Activated T-helper 1 cell treated with anti-CD3 and anti-CD28 coated beads, Interleukin-2, amount 50 U/mL, for 16 hours (primary cell): ENCODE measurements at places on chromosomes 16 and 17.

GRCh38 chr16:3074860-3075522 lies 9.6 kb downstream of the IL32 start:
- DNase-seq, result peak; percentile 70

DNA sequence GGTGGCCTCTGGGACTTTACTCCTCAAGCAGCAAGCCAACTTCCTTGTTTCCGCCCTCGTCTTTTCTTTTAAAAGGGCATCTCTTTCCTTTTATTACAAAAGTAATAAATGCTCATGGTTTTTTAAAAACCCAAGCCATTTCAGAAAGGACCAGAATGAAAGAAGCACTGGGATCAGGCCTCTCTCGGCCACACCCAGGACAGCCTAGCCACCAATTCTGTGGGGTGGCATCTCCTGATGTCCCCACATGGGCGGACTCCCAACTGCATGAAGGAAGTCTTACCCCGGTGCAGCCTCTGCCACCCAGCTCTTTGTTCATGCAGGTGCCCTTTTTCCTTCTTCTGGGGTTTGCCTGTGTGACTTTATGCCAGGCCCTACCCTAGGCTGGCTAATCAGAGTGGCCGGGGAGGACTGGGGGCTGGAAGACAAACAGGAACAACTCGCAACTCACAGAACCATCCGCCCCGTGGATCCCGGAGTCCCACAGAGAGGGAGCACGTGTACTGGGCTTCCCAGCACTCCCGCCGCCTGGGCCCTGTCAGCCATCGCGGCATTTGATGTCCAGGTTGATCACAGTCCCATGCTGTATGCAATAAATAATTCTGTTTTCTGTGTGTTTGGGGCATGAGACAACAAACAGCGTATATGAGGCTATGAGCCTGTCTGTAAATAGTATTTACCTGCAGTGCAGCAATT lies 2.6 kb upstream of the RASD1 start:
- no peak for DNase-seq

- no peak for DNase-seq
These were observed 37.8 kb downstream of the MSI2 start for GRCh38 chr17:57294101-57294500.

DNA sequence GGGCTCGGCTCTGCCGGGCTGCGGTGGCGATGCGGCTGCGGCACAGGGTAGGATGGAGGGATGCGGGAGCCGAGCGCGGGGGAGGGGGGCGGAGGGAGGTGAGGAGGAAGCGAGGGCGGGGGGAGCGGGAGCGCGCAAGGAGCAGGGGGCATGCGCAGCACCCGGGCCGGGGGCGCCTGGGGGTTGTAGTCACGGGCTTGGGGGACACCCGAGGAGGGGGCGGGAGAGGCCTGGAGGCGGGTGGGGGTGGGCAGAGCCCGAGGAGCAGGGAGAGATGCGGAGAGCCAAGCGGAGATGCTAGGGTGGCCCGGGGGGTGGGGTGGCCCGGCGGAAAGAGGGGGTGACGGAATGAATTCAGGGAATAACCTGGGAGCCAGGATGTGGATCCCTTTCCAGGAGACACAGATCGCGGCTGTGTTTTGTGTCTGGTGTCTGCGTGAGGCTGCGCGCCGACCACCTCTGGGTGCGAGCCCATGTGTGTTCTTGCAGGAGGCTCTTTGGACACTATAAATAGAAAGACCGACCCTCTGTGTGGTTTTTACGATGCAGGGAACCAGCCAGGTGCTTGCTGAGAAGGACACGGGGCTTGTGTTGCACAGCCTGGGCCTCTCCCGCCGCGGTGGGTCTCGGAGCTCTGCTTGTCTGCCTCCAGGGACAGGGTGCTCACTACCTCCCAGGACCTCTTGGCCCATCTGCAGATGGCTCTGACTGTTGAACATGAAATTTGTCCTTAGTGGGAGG lies at the start of gene STX1B:
TSS of gene STX1B (minus strand) at position 54 of the 741 bp plus-strand sequence. CDS start 242 bp downstream, outside the sequence.
- DNase-seq, result peak; percentile 34

GRCh38 chr16:19184823-19185509 lies 16.9 kb downstream of the SYT17 start:
- no peak for DNase-seq

DNA sequence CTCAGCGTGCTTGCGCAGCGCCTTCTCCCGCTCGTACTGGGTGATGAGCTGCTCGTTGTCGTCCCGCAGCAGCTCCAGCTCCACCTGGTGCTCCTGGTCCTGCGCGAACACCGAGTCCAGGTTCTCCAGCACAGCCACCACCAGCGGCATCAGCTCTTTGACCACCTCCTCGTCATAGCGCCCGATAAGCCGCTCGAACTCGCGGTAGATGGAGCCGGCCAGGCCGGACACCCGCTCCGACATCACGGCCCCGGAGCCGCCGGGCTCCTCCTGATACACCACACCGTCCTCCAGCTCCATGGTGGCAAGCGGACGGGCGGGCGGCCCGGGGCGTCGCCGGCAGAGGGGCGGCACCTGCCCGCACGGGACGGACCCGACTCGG lies 320 bp downstream of the SPAG9 start:
- DNase-seq, result peak; percentile 33

DNA sequence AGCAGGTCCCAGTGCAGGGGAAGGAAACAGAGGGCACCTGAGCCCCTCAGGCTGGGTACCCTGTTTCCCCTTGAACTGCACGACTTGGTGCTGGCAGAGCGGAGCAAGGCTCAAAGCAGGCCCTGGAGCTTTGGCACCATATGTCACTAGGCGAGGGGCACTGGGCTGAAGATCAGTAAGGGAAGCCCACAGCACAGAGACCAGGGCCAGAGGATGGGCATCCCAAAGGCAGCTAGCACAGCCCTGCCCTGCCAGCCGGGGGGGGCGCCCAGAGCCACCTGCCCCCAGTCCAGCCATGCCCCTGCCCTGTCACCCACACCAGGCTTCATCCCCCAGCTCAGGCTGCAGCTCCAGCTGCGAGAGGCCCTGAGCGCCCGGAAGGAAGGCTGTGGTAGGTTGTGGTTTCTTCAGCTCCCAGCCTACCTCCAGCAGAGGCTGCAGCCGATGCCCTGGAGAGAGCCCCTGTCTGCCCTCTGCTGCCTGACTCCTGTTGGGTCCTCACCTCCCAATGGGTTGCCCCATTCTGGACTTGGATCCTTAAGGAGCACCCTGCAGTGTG lies 10.9 kb downstream of the NHERF1 start:
- no peak for DNase-seq

- no peak for DNase-seq
These were observed 168.0 kb upstream of the RPH3AL start for GRCh38 chr17:520447-521182.

- DNase-seq, result no peak
These were observed 231.1 kb upstream of the TBX2 start for GRCh38 chr17:61168506-61168905.

- DNase-seq, result no peak
These were observed 65.2 kb upstream of the SIAH1 start for GRCh38 chr16:48450367-48450766.

- DNase-seq, result no peak
These were observed 4.5 kb upstream of the PRDM7 start for GRCh38 chr16:90081606-90081970.

GRCh38 chr16:14668556-14669223 lies 25.4 kb downstream of the PLA2G10 start:
- DNase-seq, result no peak

GRCh38 chr16:77820340-77820739 lies 32.0 kb downstream of the VAT1L start:
- DNase-seq, result no peak

DNA sequence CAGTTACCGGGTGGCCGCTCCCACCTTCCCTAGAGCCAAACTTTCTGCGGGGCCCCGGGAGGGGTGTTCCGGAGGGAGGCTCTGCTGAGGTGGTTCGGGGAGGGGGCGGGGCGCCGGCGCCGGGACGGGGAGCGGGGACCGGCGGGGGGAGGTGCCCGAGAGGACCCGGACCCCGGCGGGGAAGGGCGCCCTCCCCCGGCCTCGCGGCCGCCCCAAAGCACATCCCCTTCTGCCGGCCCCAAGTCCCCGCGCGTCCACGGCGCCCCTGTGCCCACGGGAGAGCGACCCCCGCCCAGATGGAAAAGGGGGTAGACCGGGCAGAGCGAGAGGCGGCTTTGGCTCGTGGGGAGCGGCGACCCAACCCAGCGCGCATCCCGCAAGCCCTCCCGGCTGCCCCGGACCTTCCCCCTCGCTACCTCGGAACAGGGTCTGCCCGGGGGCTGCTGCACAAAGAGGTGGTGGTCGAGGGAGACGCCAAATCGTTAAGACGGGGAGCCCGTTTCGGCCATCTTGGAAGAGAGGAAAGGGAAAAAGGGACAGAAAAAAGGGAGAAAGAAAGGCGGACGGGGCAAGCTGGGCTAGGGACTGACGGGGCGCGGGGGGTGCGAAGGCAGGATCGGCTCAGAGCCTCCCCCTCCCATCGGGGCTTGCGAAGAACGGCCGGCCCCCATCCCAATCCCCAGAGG lies 530 bp downstream of the PCGF2 start:
- DNase-seq, result no peak

DNA sequence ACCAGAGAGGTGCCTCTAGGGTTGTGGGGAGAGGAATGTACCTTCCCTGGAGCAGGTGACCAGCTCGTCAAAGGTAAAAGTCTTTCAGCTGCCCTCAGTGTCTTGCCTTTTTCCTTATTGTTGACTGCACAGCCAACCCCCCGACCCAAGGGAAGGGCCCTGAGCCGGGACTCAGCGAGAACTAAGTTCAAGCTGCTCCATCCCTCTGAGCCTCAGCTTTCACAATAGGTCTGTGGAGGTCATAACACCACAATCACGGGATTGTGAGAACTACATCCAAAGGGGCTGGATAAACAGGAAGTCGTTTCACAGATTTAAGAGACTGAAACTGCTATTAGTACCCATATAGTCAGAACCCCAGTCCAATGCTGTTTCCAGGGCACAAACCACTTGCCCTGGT lies 2.6 kb upstream of the KRT36 start:
- no peak for DNase-seq

- DNase-seq, result no peak
These were observed 40.5 kb downstream of the TENT4B start for GRCh38 chr16:50193594-50193993.

GRCh38 chr17:50923611-50924010 lies 57.5 kb upstream of the TOB1 start:
- DNase-seq, result no peak

GRCh38 chr16:47892999-47893398 lies 262.8 kb downstream of the ABCC12 start:
- no peak for DNase-seq

DNA sequence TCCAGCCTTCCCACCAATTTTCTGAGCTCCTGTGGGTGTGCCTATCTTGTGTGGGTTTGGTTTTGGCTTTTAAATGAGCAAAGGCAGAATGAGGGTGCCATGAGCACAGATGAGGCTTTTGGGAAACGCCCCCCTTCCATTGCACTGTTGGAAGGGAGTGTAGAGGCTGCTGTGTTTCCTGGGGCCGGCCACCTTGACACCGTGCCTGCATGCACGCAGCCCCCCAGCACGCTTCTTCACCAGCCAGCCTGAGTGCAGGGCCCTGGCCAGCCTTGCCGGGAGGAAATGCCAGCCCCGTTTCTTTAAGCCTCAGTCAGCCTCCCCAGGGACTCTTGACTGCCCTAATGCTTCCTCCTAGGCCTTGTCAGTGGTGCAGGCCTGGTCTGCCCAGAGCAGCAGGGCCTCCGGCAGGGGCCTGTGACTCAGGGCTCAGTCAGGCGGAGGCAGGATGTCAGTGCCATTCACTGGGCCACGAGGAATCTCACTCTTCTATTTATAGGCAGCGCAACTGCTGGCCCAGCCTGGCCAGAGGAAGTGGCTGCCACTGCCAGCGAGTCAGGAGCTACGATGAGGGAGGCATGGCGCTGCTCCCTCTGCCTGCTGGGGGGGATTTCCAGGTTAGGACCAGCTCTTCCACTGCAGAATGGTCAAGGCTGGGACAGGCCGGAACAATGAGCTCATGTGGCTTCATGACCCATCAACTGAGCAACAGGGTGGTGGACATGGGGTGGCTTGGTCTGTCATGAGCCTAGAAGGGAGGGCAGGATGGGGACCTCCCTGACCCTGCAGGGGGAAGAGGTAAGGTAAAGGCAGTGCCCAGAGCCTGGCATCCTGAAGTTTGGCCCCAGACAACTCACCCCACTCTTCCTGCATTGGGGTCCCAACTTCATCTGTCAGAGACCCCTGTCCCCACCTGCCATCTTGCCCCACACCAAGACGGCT lies 205.2 kb downstream of the RAB11FIP4 start:
- no peak for DNase-seq

DNA sequence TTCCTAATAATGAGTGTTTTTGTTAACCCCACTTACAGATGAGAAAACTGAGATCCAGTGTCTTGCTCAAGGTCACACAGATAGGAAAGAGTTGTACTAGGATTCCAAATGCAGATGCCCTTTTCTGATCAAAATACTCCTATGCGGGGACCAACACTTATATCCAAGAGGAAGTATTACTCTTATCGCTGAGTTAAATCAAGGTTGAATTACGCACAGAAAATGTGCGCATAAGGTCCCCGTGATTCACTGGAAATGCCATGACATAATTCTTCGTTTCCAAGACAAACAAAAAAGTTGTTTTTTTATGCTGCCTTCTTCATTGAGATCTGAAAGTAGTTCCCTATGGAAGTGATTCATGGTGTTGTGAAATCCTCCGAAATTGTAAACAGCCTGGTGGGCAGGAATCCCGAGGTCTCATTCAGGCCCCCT lies 463.8 kb upstream of the HSBP1 start:
- DNase-seq, result no peak

GRCh38 chr16:60991886-60992285 lies 1044.4 kb downstream of the CDH8 start:
- no peak for DNase-seq

DNA sequence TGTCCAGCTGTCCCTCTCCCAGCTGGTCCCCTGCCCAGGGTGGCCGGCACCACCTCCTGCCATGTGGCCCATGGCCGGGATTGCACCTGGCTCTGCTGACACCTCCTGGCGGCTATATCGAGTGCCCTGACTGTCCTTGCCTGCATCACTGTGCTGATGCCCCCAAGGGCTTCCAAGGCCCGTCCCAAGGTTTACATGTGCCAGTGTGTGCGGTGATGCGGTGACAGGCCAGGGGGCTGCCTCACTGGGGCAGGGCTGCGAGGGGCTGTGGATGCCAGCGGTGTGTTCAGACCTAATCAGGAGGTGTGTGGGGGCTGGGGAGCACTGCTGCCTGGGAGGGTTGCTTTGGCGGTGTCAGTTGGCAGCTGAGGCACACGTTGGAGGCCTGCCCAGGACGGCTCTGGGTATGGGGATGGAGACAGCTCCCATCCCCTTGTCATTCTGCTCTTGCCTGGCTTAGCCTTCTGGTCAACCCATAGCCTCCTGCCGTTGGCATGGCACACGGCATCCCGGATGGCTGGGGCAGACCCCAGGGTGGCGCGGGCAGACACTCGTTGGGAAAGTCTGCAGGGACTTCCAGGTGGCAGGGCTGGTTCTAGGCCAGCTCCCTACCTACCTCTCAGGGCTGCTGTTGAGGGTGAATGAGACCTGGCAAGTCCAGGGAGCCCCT lies 5.5 kb downstream of the MAP2K3 start:
- no peak for DNase-seq

DNA sequence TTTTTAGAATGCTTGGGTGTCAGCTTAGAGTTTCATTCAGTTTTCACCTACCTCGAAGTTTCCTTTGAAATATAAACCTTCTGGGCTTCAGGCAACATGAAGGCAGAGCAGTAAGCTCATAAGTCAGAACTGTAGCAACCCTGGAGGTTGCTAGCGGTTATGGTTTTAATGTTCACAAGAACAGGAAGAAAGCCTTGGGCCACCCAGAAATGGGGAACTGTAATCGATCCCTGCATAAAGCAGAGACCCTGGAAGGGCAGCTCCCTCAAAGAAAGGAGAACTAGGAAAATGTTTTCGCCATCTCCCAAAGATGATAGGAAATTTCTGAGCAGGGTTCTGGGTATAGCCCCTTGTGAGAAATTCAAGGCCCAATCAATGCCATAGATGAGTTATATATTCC lies 47.8 kb upstream of the RASL10B start:
- no peak for DNase-seq
